Aorta (tissue), 5 donors: ENCODE measurements at places on chromosomes 1 and 21.
A peak's percentile ranks its signal among the peaks of the same experiment; 100 is the strongest.

DNA sequence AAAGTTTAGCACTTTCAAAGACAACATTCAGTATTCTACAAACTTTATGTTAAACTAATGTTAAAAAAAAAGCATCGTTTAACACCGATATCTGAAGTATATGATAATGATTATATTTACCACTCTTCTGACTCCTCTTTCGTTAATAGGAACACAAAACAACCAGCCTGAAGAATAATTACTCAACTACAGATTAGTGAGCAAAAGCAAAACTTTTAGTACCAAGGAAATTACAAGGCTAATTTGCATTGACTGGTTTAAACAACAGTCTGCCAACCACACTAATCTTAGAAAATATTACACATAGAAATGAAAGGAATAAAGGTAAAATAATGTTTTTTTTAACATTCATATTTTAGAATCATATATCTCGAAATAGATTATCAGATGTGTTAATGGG is 500.7 kb downstream of the LMO4 start:
- H3K4me3 ChIP-seq: no peak overlapping the region
- no peaks in the 10 kb centered on the region for H3K27me3 ChIP-seq
- H3K36me3 ChIP-seq: no peaks in the 10 kb centered on the region
- no peak overlapping the region for H3K27ac ChIP-seq

- H3K4me3 ChIP-seq: no peak overlapping the region
- H3K27ac ChIP-seq: no peak overlapping the region
- no peak for DNase-seq
- H3K36me3 ChIP-seq: no peaks in the 10 kb centered on the region
Observed at GRCh38 chr1:233299450-233299849, 3.9 kb upstream of the PCNX2 start.

DNA sequence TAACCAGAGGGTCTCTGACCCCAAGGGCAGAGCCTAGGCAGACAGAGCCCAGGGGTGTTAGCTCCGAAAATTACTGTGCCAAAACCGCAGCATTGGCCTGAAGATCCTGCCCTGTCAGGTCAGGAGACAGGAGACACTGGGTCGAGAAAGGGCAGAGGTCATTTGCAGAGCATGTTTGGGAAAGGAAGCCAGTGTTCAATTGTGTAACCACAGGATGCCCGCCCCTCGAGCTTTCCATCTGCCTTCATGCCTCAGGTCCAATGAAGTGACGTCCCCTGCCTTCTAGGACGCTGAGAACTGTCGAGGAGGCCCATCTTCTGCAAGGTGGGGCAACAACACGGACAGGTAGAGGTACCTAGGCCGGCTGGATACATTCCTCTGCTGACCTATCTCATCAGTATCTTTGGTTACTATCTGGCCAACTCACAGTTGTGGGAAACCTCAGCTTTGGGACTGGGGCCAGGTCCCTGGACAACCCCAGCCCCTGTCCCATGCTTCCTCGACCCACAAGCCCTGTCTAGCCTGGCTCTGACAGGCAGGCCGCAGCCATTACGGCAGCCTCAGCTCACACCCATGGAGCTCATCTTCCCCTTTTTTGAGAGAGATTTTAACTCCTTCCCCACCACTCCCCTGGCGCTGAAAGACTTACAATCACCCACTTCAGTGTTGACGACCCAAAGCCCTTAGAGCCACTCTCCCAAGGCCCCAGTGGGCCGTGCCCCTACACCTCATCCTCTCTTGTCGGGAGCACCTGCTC is 1.3 kb downstream of the ARL8A start:
- H3K36me3 ChIP-seq: no peaks in the 10 kb centered on the region
- H3K27me3 ChIP-seq: no peaks in the 10 kb centered on the region
- no peaks in the 10 kb centered on the region for H3K4me1 ChIP-seq
- DNase-seq: peak; percentile 73
- peak overlapping the region; percentile 93 for H3K4me3 ChIP-seq
- H3K27ac ChIP-seq: peak overlapping the region; percentile 83

DNA sequence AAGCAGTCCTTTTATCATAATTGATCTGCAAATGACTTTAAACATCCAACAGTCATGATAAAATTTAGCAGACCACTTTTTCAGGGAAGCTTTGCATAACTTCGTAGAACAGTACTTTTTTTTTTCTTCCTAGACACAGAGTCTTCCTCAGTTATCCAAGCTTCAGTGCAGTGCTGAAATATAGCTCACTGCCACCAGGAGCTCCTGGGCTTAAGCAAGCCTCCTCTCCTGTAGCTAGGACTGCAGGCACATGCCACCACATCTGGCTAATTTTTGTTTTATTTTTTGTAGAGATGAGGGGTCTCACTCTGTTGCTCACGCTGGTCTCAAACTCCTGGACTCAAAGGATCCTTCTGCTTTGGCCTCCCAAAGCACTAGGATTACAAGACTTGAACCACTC is 3.8 kb downstream of the F13B start:
- no peaks in the 10 kb centered on the region for H3K4me1 ChIP-seq
- H3K36me3 ChIP-seq: no peaks in the 10 kb centered on the region
- H3K27ac ChIP-seq: no peak overlapping the region
- DNase-seq: no peak
- no peaks in the 10 kb centered on the region for H3K27me3 ChIP-seq

- H3K4me3 ChIP-seq: no peak overlapping the region
- no peaks in the 10 kb centered on the region for H3K27me3 ChIP-seq
- no peaks in the 10 kb centered on the region for H3K4me1 ChIP-seq
Observed at GRCh38 chr1:46769028-46769740, 29.7 kb upstream of the CYP4B1 start.

- no peaks in the 10 kb centered on the region for H3K36me3 ChIP-seq
- H3K4me1 ChIP-seq: no peaks in the 10 kb centered on the region
- no peak for DNase-seq
- H3K27ac ChIP-seq: no peak overlapping the region
- no peaks in the 10 kb centered on the region for H3K27me3 ChIP-seq
Observed at GRCh38 chr1:69504730-69505252, 62.9 kb upstream of the LRRC7 start.

DNA sequence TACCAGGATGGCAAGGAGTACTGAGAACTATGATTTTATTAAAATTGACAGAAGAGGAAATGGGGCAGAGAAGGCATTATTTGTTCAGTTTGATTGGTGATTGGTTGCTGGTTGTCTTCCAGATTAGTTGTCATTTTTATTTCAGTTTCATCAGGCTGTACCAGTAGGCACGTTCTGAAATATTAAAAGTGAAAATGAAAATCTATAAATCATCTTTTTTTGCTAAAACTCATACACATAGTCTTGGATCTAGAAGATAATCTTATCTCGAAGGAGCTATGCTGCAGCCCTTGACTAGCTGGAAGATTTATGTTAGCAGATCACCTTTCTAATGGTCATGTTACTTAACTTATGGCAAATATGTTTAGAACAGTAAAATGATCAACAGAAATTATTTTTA is 29.0 kb downstream of the NEK7 start:
- H3K4me3 ChIP-seq: no peak overlapping the region
- no peak for DNase-seq
- H3K36me3 ChIP-seq: no peaks in the 10 kb centered on the region
- no peaks in the 10 kb centered on the region for H3K27me3 ChIP-seq

- H3K36me3 ChIP-seq: no peaks in the 10 kb centered on the region
- H3K27ac ChIP-seq: no peak overlapping the region
- no peak for DNase-seq
- H3K27me3 ChIP-seq: no peaks in the 10 kb centered on the region
- no peak overlapping the region for H3K4me3 ChIP-seq
Observed at GRCh38 chr1:66374148-66374547, 159.8 kb upstream of the SGIP1 start.

GRCh38 chr1:25088946-25089345 is 143.4 kb downstream of the SYF2 start:
- no peaks in the 10 kb centered on the region for H3K4me1 ChIP-seq
- no peaks in the 10 kb centered on the region for H3K27me3 ChIP-seq
- DNase-seq: no peak
- no peaks in the 10 kb centered on the region for H3K36me3 ChIP-seq
- no peak overlapping the region for H3K27ac ChIP-seq

DNA sequence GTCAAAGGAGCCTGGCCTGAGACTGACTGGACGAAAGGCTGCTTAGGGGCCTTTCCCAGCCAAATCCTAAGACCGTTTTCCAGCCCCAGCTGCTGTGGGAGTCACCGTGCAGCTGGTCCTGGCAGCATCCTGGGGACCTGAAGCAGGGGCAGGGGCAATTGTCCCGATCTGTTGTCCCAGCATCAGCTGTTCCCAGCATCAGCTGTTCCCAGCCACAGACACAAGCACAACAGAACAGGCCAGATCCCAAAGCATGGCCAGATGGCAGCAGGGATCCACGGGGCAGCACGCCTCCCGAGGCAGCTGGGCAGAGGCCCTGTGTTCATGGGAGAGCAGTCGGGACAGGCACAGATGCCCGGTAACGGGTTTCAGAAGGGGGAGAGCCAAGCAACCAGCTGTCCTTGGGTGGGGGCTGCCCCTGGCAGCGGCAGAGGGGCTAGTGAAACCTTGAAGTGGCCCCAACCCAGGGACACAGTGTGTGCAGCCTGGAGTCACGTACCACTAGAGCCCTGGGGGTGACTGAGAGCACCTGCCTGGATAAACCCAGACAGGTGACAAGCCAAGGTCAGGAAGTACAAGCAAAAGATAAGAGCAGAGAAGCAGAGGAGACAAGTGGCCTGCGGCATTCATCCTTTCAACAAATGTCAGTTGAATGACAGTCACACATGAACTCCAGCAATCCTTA is 13.3 kb downstream of the CELA2B start:
- H3K4me3 ChIP-seq: no peak overlapping the region
- H3K27me3 ChIP-seq: no peaks in the 10 kb centered on the region
- peaks cover 5% of the 10 kb centered on the region for H3K36me3 ChIP-seq
